ENCODE measurements at places on chromosomes 5 and 9.
A peak's percentile ranks its signal among the peaks of the same experiment; 100 is the strongest.

DNA sequence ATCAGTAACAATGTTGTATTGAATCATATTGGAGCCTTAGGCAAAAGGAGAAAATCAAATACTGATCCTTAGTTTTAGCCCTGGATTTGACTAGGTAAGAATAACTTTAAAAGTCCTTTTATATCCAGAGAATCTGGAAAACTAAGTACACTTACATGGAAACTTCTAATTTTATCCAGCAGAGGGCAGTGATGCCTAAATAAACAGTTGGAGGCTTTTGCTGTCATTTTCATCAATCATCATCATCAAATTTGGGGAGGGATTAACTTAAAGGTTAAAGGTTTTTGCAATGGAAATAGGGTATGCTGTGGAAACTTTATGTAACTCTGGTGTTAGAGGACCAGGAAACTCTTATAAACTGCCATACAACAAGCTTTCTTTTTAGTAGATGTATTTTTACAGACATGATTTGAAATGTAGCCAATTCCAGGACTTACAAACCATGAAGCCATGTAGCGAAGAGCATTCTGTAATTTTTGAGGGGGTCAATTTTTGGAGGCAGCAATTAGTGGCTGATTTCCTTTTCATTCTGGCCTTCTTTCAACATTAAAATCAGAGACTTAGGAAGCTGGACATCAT, 112.7 kb downstream of the OSTF1 start:
- DNase-seq = peak; percentile 61

DNA sequence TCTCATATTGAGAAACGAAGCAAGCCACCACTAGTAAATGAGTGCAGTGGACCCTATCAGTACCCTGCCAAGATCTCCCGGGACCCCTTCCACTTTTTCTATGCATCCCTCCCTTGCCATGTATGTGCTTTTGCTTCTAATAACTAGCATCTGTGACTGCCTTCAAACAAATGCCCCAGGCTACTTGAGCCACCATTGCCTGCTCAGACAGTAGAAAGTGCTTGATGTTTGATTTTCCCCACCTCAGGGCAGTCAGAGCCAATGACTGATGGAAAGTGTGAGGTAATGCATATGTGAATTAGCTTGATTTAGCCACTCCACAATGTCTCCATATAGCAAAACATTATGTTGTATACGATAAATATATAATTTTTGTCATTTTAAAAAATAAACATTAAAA, 797.3 kb upstream of the ACO1 start:
- DNase-seq = no peak

DNA sequence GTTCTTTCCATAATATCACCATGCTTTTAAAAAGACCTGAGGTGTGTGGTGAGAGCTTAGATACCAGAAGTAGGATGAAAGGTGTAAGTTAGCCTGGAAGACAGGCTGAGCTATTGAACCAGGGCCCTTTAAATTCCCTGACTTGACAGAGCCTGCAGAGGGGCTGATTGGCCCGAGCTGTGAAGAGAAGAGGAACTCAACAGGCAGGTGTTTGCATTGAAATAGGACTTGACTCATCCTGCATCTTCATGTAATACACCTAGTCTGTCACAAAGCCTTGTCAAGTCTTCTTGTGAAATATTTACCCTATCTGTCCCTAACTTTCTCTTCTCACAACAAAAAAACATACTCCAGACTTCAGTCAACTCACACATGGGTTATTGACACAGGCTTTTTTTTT, 16.6 kb upstream of the ANP32B start:
- DNase-seq = no peak

DNA sequence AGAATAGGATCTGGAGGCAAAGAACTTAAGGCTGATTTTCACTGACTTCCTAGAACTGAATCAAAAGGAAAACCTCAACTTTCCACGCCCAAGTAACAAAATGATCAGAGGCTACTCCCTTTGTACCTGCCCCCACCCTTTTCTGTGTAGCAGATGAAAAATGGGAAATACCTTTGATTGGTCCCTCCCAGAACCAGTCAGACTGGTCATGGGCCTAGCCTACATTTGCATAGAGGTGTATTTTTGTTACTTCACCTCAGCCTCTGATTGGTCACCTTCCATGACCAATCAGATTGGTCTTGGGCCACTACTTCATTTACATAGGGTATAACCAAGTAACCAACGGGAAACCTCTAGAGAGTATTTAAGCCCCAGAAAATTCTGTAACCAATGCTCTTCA, 1553.5 kb upstream of the C9orf72 start:
- DNase-seq = no peak

DNA sequence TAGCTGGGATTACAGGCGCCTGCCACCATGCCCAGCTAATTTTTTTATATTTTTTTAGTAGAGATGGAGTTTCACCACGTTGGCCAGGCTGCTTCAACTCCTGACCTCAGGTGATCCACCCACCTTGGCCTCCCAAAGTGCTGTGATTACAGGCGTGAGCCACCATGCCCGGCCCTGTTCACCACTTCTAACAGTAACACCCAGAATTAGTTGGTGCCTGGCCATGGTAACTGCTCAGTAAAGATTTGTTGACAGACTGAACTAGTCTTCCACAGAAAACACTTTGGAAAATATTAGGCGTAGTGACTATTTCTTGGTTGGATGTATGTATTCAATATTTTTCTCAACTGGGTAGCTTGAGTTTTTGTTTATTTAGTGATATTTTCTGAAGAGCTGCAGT, 24.0 kb downstream of the TUT7 start:
- no peak for DNase-seq

GRCh38 chr5:143472576-143472975, 69.1 kb upstream of the NR3C1 start:
- DNase-seq = no peak

DNA sequence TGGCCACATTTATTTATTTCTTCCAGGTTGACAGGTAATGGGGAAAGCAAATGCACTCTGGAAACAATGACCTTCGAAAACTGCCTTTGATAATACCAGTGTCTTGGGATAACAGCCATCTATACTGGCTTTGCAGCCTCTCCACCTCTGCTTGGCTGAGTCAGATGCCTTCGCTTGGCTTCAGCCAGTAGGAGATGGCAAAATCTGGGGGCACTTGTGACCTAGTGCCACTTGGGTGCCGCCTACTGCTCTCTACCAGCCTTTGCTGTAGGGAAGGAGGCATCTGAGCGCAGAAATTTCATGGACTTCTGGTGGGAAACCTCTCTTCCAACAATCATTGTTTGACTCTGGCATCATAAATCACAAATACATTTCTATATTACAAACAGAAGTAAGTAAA, 21.8 kb downstream of the FYB1 start:
- no peak for DNase-seq

DNA sequence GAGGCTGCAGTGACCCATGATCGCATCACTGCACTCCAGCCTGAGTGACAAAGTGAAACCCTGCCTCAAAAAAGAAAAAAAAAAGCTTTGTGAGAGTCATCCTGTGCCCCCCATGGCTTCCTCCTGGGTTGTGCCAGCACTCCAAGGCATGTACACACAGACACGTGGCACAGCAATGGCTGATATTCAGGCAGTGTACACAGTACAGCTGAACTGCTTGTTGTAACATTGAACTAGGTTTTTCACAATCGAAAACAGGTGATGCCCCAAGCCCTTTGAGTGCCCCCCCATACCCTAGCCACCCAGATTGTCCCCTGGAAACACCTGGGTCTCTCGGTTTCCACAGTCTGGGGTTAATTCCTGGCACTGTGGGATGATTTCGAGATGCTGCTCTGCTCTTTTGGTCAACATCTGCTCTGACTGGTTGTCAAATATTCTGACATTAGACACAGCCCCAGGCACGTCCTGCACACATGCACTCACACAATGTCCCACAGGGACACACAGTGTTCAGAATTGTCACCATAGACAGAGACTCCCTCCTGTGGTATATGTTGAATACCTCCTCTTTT, 9.2 kb downstream of the SPINK4 start:
- no peak for DNase-seq

- peak; percentile 35 for DNase-seq
These were observed 27.0 kb upstream of the ZNF622 start for GRCh38 chr5:16492398-16493140.

- DNase-seq = no peak
These were observed 10.4 kb upstream of the FAM120AOS start for GRCh38 chr9:93463638-93464248.

GRCh38 chr9:5767968-5768932, 64.7 kb downstream of the ERMP1 start:
- DNase-seq = no peak

- no peak for DNase-seq
These were observed 90.9 kb upstream of the MINAR2 start for GRCh38 chr5:129656952-129657351.

- DNase-seq = no peak
These were observed 522.9 kb downstream of the RASEF start for GRCh38 chr9:82539856-82540579.

DNA sequence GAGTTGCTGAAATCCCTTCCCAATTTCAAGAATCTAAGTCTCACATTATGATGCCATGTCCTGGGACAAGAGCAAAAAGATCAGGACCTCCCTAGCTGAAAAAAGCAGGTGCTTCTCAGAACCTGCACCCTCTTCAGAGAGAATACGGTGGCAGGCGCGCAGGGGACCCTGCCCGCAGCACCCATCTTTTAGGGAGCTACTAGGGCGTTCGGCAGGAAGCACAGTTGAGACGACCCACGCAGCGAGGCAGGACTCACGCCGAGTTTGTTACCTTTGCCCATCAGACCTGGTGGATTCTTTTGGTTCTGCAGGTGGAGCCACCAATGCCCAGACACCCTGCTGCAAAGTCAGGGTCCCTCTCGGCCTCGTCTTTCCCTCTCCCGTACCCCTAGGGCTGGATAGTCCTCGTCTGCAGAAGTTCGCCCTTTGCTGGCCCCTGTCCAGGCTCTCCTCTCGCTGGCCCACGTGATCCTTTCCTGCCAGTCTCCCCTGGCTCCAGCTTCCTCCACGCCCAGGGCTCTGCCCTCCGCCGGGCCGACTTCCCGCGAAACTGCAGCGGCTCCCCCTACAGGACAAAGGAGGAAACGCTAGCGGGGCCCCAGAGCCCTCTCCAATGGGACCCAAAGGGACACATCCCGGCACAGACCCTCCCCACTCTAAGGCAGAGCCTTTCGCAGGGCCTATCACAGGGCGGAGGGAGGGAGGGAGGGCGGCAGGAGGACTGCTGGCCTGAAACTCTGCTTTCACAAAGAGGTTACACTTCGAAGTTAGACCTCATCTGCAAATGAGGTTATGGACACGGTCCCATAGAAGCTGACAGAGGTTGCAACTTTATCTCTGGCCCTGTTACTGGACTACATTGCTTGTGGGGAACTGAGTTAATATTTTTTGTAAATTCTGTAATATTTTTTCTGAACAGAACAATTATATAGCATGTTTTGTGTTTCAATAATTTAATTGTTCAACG, 28.8 kb downstream of the TMEM174 start:
- peak; percentile 57 for DNase-seq

DNA sequence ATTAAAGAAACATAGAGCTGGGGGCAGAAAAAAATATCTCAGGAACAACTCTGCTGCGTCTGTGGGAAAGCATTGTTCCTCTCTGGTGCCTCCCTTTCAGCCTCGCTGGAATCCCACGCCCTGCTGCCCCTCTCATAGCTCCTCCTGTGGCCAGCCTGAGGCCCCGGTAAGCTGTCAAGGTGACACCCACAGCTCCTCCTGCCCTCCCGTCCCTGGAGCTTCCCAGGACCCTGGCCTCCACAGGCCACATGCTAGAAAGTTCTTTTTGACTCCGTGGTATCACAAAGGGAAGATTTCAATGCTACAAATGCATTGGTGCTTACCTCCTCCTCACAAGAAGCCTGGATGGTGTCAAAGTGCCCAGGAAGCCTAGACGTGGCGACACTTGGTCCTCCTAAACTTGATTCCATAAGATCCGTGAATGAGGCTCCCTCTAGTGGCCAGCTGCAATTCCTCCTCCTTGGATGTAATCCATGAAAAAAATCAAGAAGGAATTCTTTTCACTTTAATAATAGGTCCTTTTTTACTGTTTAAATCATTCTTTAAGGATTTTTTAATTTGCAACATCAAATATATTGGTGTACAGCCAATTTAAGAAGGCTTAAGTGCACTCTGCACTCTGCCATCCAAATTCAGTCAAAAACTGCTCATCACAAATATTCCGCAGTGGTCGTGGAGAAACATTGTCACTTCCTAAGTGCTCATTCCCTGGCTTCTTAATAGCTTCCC, 104.9 kb downstream of the CFAP90 start:
- peak; percentile 77 for DNase-seq

DNA sequence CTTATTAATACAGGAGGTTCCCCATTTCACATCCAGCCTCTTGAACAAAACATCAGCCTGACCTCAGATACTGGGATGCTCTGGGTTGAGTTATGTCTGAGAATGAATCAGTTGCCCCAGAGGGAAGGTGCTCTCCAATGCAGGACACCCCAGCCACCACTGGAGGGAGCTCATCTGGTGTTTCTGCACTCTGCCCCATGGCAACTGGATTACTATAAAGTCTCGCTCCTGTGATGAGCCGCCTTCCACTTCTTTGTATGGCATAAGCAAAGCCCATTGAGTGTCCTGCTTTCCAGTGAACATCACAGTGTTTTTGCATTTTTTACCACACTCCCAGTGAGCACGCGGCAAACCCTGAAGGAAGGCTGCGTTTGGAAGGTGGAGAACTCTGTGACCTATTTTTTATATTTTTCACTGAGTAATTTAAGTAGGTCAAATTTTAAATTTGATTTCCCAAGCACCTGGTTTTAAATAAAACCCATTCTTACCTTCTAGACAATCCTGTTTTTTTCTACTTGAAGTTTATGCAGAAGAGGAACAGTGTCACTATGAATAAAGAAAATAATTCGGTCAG, 176.9 kb upstream of the WWC1 start:
- DNase-seq = peak; percentile 36

GRCh38 chr9:127778280-127779135, at the start of gene SH2D3C:
SH2D3C (minus strand) TSS chr9:127778666; CDS start chr9:127778627, 39 bp downstream.
- DNase-seq = no peak

- no peak for DNase-seq
These were observed 41.7 kb downstream of the TMEM161B start for GRCh38 chr5:88226881-88227450.

DNA sequence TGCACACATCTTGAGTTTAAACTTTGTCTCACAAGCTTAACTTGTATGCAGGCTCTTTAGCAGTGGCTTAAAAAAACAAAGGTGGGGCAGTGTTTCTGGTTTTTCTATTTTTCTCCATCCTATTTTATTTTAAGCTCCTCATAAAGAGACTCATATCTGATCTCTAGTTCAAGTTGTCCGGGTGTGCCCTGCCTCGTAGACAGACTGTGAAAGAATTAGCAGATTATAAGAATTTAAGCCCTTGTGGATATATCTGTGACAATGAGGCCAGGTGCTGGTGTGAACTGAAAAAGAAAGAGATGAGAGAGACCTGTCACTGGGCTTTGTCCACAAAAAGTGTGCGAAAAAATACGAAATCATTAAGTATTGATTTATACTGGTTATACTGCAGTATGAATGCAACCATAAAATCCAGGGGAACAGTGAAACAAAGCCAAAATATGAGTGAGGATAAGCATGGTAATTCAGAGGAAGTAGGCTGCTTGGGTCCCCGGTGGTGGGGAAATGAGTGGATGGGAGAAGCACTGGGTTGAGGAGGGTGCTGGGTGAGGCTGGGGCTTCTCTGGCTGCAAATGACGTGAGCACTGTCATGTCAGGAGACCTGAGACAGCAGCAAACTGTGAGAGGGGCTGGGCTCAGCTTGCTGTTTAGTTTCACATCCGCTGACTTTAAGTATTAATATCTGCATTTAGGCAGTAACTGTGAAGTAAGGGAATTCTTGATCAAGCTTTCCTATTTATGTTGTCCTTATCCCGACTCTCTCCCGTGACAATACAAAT, 179.7 kb upstream of the ANKRD55 start:
- no peak for DNase-seq

- DNase-seq = peak; percentile 73
These were observed 158.0 kb downstream of the DEPDC1B start for GRCh38 chr5:60541980-60542379.

GRCh38 chr9:121194730-121195129, 6.9 kb downstream of the RAB14 start:
- DNase-seq = no peak
